Neural crest cell (in vitro differentiated cells): ENCODE measurements at places on chromosomes 2 and 18. TPM values are rescaled to one million over a fixed set of nuclear protein-coding genes. Genes with fewer than 3 reads are reported as not detected.
A peak's percentile ranks its signal among the peaks of the same experiment; 100 is the strongest.

DNA sequence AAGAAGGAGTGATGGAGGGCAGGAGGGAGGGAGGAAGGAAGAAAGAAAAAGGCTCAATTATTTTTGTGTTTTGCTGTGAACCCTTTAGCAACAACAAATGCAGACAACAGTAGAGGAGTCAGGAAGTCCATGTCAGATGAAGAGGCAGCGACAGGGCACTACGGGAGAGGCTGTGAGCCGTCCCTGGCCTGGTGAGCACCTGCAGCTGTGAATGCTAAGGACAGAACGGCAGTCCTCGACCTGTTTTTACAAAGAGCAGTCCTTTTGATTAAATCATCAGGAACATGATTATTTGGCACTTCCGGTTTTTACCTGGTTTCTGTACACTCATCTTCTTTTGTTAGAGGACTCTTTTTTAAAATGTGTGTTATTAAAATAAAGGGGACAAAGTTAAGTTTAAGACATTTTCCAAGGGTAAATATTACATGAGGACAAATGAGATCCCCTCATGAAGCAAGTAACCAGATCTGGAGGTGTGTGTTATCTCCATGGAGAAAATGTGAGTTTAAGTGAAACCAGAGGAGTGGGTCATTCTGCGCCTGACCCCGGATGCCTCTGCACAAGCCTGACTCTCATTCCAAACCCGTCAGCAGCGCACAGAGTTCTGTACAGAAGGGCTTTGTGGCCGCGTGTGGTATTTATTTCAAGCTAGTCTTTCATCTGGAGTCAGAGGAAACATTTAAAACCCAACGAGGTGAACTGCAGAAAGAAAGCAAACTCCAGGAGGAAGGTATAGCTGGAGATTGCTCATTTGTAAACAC, 492.5 kb downstream of the SOX11 start:
- DNase-seq: peak; percentile 40
- peak overlapping the region; percentile 91 for H3K27ac ChIP-seq
- H3K36me3 ChIP-seq: no peaks in the 10 kb centered on the region
- peaks cover 73% of the 10 kb centered on the region for H3K4me1 ChIP-seq

DNA sequence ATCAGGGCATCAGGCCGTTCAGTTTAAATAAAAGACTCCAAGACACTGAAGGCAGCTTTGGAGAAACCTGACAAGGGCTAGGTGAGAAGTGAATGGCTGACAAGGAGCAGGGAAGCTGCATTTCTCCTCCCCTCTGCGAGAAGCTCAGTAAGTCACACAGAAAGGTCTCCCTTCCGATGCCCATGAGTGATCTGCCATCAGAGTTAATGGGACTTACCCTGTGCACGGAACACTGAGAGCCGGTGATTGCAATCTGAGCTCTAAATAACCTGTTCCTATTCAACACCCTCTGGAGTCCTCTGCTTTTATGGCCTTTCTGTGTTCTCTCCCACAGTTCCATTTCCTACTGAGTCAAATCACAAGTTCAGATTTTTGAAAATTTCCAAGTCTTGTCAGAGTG, 322.2 kb upstream of the MYT1L start:
- peaks cover 3% of the 10 kb centered on the region for H3K27me3 ChIP-seq
- peaks cover 24% of the 10 kb centered on the region for H3K4me1 ChIP-seq
- H3K4me3 ChIP-seq: no peak overlapping the region
- H3K36me3 ChIP-seq: no peaks in the 10 kb centered on the region
- DNase-seq: no peak

DNA sequence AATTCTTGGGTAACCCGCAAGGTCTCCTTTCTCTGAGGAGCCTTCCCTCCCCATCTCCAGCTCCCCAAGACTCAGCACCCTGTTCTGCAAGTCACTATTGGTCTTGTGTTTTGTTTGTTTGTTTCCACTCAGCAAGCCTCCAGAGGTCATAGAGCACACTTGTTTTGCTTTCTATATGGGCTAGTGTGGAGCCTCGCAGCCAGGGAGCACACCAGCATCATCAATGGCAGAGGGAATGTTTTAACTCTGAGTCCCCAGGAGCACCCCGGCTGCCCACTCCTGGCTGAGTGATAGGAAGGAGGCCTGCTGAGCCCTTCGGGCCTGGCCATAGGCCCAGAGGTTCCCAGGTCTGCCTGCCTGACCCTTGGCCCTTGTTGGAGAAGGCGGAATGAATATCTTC, 36.6 kb downstream of the GLI2 start:
- no peaks in the 10 kb centered on the region for H3K27me3 ChIP-seq
- no peaks in the 10 kb centered on the region for H3K36me3 ChIP-seq
- peak overlapping the region; percentile 86 for H3K27ac ChIP-seq
- H3K4me3 ChIP-seq: no peak overlapping the region

DNA sequence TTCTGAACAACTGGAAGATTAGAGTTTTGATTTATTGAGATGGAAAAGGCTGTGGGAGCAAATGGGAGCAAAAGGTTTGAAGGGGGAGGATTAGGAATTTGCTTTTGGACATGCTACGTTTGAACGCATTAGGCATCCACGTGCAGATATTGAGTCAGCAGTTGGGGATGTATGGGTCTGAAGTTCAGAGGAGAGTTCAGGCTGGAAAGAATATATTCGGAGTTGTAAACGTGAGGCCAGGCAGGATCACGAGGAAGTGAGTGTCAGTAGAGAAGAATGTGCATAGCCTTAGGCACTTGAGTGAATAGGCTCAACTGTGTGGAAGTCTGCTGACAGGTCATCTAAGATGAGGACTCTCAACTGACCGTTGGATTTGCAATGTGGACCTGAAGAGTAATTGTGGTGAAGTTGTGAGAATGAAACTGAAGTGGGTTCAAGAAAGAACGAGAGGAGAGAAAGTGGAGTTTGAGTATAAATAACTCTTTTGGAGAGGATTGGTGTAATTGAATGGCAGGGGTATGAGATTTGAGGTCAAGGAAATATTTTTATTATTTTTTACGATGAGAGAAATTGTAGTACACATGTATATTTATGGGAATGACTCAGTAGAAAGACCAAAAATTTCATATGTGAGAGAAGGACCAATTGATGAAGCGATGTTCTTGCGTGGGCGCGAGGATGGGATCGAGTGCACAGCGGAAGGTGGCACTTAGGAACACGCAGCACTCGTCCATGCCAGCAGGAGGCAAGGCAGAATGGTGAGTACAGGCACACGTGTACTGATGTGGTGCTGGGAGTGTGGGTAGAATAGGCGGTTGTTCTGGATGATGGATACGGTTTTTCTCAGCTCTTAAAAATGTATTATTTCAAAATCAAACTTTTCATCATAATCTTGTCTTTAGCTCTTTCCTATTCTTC, 40.5 kb upstream of the POLE4 start:
- no peaks in the 10 kb centered on the region for H3K36me3 ChIP-seq
- H3K4me3 ChIP-seq: no peak overlapping the region
- no peak for DNase-seq
- H3K4me1 ChIP-seq: peaks cover 6% of the 10 kb centered on the region
- peaks cover 11% of the 10 kb centered on the region for H3K27me3 ChIP-seq

DNA sequence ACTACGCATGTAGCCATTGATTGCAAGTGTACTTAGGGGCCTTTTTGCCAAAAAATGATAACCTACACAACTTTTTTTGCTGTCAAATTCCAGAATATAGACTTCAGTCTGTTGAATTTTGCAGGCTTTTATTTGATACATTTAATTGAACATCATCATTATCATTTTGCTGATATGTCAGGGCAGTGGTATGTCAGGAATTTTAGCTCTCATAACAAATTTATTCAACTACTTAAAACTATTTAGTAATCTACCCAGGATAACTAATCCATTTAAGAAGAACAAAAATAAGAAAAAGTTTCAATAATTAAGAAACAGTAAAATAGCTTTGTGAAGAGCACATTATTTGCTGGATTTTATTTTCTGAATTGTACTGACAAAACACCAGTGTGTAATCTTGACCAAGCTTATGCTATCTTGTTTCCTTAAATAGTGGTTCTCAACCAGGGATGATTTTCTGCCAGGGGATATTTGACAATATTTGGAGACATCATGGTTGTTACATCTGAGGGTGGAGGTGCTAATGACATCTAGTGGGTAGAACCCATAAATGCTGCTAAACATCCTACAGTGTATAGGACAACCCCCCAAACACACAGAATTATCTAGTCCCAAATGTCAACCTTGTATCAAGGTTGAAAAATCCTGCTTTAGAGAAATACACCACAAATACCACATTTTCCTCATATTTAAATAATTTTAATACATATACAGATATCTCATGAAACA, 12.1 kb upstream of the TTN start:
- no peak overlapping the region for H3K4me3 ChIP-seq
- no peaks in the 10 kb centered on the region for H3K36me3 ChIP-seq
- DNase-seq: no peak

GRCh38 chr2:235946590-235946989, 221.6 kb downstream of the GBX2 start:
- DNase-seq: no peak
- H3K4me1 ChIP-seq: peaks cover 36% of the 10 kb centered on the region
- no peak overlapping the region for H3K27ac ChIP-seq

- no peak for DNase-seq
- H3K4me1 ChIP-seq: no peaks in the 10 kb centered on the region
- peaks cover 2% of the 10 kb centered on the region for H3K36me3 ChIP-seq
- H3K4me3 ChIP-seq: no peak overlapping the region
- no peaks in the 10 kb centered on the region for H3K27me3 ChIP-seq
Observed at GRCh38 chr18:43680096-43680495, 402.8 kb upstream of the SYT4 start.

DNA sequence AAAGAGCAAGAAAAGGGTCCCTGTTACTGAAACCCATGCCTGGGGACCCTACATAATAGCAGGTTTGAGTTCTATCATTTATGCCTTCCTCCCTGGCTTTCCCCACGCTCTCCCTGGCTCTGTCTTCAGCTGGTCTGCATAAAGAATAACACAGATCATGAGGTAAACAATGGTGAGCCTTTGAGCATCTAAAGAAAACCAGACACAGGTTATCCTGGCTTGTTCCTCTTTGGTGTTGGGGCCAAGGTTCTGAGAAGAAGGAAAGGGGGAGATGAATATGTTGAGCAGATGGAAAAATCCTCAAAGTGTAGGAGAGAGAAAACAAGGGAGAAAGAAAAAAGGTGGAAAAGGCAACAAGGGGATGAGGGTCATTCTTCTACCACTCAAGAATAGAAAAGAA, 127.3 kb downstream of the CABYR start:
- no peaks in the 10 kb centered on the region for H3K27me3 ChIP-seq
- peaks cover 24% of the 10 kb centered on the region for H3K4me1 ChIP-seq
- DNase-seq: no peak

GRCh38 chr2:224284134-224284946, 117.6 kb downstream of the FAM124B start:
- peaks cover 4% of the 10 kb centered on the region for H3K4me1 ChIP-seq
- no peaks in the 10 kb centered on the region for H3K36me3 ChIP-seq
- H3K27me3 ChIP-seq: peaks cover 2% of the 10 kb centered on the region
- H3K4me3 ChIP-seq: no peak overlapping the region
- peak; percentile 46 for DNase-seq

- peaks cover 26% of the 10 kb centered on the region for H3K4me1 ChIP-seq
- H3K36me3 ChIP-seq: no peaks in the 10 kb centered on the region
- DNase-seq: no peak
- H3K4me3 ChIP-seq: no peak overlapping the region
- no peaks in the 10 kb centered on the region for H3K27me3 ChIP-seq
Observed at GRCh38 chr18:22711192-22711685, 221.9 kb upstream of the RBBP8 start.

DNA sequence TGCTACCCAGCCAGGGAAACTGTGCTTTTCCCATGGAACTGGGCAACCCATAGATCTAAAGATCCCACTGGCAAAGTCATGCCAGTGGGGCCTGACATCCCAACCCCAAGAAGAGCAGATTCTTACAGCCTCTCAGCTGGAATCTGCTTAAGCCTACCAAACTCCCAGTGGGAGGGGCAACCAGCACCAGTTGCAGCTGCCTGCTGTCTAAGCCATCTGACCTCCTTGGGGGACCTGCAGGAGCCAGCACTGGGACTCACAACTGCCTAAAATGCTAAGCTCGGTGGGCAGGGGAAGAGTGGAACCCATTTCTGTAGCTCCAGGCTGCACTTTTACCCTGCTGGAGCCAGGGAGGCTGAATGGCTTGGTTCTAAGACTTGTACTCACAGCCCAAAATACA, 770.7 kb upstream of the SLC8A1 start:
- DNase-seq: no peak
- no peaks in the 10 kb centered on the region for H3K4me1 ChIP-seq
- no peak overlapping the region for H3K4me3 ChIP-seq
- H3K27ac ChIP-seq: no peak overlapping the region

- peaks cover 6% of the 10 kb centered on the region for H3K27me3 ChIP-seq
- no peak for DNase-seq
- H3K27ac ChIP-seq: no peak overlapping the region
Observed at GRCh38 chr2:203533676-203534591, 1.2 kb downstream of the RAPH1 start.

DNA sequence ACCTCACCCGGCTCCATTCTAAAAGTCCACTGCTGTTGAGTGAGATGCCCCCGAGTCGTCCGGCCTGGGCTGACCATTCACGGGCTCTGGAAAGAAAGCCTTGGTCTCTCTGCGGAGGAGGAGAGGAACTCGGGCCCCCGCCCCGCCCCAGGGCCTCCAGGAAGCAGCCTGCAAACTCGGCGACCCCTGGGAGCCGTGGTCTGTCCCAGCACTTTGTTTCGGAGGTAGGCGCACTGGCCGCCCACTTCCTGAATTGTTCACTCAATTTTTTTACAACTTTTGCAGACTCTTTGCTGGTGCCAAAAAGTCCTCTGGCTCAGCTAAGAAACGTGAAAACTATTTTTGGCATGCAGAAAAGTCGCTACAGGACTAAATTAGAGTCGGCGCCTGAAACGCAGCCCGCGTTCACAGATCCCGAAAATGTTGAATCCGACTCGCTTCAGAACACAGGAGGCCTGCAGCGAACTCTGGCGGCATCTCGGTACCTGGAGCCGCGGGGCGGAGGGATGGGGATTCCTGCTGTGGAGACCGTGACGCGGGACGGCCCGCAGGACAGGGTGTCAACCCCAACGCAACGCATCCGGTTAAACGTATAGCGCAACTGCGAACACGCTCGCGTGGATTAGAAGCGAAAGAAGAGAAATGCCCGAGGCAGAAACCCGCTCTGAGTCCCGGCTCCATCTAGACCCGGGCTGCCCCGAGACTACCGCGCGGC, 1.5 kb downstream of the PXDN start:
- H3K4me1 ChIP-seq: peaks cover 44% of the 10 kb centered on the region
- peak; percentile 60 for DNase-seq
- peak overlapping the region; percentile 99 for H3K27ac ChIP-seq
- peak overlapping the region; percentile 99 for H3K4me3 ChIP-seq
- H3K27me3 ChIP-seq: peaks cover 10% of the 10 kb centered on the region

GRCh38 chr2:105509269-105510086, 110.6 kb upstream of the FHL2 start:
- peaks cover 18% of the 10 kb centered on the region for H3K27me3 ChIP-seq
- no peak overlapping the region for H3K4me3 ChIP-seq

- no peaks in the 10 kb centered on the region for H3K27me3 ChIP-seq
- DNase-seq: no peak
Observed at GRCh38 chr2:10008809-10009176, 34.6 kb upstream of the KLF11 start.

Gene CAPN14
- total RNA-seq: 0.36 and 0.47 TPM in 2 replicates

Gene CCDC141
- not detected in 2 replicates for total RNA-seq

Gene NT5DC4
- not detected in 2 replicates for total RNA-seq
